ENCODE measurements at places on chromosomes 6 and 20. TPM values are rescaled to one million over a fixed set of nuclear protein-coding genes. Genes with fewer than 3 reads are reported as not detected.

DNA sequence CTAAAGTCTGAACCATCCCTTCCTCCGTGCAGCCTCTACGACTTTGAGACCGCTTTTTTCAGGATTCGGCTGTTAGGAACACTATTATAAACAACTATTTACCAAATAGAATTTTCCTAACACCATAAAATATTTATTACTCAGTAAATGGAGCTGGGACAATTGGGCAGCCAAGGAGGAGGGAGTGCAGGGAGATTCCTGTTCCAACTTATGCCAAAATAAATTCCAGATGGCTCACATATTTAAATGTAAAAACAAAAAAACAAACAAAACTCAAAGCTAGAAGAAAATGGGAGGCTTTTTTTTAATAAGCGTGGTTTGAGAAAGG, 48.1 kb downstream of the TCP11 start:
- DNase-seq = no peak

- DNase-seq = peak; percentile 88
Observed at GRCh38 chr6:149129371-149130077, 188.0 kb upstream of the TAB2 start.

DNA sequence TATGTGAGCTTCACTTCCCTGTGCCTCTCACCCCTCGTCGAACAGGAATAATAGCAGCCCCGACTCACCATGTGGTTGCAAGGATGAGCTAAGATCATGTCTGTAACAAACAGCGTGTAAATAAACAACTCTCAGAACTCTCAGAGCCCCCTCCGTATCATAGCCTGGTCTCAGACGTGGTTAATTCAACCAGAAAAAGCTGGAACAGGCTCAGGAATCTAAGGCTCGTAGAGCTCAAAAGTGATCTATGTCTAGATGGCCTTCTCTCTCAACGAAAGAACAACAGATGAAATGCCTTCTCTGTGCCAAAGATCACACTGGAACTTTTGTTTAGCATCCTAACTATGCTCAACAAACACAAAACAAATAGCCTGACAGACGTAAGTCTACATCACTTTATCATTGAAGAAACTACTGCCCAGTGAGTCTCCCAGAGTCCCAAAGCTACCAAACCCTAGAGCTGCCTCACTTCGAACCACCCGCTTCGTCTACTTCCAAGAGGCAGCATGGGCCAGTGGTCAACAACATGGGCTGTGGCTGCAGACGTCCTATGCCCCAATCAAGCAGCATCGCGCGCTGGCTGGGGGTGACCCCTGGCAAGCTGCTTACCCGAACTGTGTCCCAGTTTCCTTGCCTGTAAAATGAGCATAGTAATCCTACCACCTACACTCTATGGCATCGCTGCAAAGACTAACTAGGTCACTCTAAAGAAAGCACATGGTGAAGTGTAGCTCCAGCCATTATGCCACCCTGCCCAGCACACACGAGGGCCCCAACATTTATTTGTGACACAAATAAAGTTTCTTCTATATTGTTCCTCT, 35.1 kb downstream of the NFATC2 start:
- DNase-seq = no peak

- DNase-seq = peak; percentile 82
Observed at GRCh38 chr6:150254770-150255169, 111.9 kb downstream of the PPP1R14C start.

DNA sequence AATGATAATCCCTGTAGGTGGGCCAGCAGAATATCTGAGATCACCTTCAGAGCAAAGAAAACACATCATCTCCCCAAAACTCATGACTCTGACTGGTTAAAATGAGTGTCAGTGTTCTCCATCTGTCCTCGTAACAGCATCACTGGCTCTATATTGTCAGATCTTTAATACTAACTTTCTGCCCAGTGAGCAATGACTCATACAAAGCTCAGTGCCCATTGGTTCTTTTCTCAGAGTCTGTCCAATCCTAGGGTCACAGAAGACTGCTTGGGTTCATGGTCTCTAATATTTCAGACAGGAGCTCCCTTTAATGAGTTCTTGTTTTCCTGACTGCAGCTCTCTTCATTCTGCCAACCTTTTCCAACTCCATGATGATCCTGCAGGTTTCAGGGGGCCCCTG, 36.4 kb downstream of the HLA-DPB1 start:
- DNase-seq = peak; percentile 72

GRCh38 chr6:89379281-89379680, 26.8 kb upstream of the UBE2J1 start:
- DNase-seq = no peak

DNA sequence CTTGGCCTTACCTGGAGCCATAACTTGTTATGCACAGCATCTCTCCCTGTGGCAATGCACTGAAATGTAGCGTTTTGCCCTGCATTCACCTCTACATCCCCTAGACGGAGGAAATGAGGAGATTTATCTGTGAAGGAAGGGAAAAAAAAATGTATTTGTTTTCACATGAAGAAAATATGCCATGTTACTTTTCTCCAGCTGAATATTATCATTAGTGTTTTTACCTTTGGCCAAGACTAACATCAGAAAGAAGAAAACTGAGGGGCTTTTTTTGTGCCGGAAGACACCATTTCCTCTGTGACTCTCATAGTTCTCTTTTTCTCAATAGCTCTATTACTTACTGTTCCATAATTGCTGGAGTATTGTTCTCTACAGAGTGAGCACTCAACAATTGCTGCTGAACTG, 280.4 kb downstream of the PTPRK start:
- no peak for DNase-seq

DNA sequence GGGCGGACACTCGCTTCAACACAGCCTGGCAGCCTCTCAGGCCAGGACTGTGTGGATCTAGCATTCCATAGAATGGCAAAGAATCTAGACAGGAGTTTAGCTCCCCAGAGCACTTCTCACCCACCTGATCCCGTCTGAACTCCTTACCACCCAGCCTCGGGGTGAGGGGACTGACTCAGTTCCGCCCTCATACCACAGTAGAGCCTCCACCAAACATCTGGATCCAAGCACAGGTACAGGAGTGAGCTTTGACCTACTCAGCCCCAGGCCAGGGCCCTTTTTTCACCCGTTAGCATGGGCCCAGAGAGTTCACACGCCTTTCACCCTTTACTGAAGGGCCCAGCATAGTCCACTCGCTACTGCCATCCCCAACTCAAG, 715 bp downstream of the PSMF1 start:
- DNase-seq = peak; percentile 12

- no peak for DNase-seq
Observed at GRCh38 chr6:149211046-149211571, 106.4 kb upstream of the TAB2 start.

GRCh38 chr6:55957961-55958422, 82.6 kb upstream of the BMP5 start:
- no peak for DNase-seq

DNA sequence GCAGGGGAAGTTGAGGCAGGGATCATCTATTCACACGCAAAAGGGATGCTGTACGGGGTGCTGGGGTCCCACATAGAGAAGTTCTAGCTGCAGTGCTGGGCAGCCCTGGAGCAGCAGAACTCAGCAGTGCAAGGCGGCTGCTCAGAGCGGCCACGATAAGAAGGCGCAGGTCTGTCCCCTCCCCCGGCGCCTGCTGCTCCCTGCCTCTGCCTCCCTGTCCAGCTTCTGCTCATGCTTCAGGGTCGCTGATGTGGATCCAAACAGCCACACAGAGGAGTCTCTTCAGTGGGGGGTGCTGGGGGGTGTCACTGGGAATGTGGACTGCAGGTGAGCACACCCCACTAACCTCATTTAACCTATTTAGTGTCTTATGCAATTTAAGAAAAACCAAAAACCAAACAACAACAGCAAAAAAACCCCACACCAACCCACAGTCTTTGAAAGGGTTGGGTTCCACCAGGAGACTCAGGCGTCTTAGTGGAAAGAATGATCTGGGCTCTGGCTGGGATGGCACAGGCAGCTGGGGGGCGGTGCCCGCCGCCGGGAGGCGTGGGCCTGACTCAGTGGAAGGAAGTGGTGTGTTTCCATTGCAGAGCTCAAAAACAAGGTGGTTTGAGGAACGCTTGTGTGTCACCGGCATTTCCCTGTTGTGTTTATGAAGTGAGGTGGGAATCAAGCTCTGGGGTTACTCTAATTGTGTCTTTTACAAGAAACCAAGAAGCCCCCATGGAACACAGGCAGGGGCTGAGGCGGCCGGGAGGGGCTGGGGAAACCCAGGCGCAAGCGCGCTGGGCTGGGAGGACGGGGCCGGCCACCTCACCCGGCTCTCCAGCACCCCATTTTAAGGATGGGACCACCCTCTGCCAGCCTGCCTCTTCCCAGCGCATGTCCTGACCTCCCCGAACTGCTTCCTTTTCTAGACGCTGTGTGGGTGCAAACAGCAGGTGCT, 55.1 kb downstream of the IRF4 start:
- no peak for DNase-seq

DNA sequence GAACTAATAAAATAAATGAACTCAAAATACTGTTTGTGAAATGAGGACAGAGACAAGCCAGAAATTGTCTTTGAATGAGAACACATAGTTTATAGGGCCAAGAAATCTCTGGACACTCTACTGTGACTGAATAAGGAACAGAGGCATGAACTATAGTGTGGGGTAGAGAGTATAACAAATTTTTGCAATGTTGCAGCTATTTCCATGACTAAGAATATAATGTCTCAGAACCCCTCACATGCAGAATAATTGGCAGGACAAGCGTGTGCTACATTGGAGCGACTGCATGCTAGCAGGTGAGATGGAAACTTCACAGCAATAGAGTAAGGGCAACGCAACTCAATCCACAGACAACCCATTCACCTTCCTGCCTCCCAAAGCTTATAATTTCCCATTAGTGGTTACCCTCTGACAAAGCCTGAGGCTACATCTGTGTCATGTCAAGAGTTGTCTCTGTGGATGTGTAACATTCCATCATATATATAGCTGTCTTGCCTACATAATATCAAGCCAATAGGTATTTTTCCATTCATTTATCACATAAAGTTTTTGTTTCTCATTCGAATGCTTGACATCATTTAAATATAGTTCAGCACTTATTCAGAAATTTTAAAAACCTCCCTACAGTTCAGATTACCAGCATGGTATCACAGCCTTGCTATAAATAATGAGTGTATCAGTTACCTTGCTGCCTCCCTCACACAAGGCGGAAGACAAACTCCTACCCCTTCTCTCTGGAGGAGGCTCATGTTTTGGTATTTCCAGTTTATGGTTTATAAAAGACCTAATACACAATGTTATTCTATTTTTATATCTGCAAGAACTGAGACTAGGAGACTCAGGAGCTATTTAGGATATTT, 47.9 kb upstream of the ECHDC1 start:
- peak; percentile 64 for DNase-seq

- DNase-seq = peak; percentile 31
Observed at GRCh38 chr6:127459231-127459641, at the start of gene KIAA0408. KIAA0408 (minus strand) TSS chr6:127459389; CDS start chr6:127453981, 5,408 bp downstream.

- no peak for DNase-seq
Observed at GRCh38 chr6:130203370-130203769, 19.4 kb downstream of the SAMD3 start.

DNA sequence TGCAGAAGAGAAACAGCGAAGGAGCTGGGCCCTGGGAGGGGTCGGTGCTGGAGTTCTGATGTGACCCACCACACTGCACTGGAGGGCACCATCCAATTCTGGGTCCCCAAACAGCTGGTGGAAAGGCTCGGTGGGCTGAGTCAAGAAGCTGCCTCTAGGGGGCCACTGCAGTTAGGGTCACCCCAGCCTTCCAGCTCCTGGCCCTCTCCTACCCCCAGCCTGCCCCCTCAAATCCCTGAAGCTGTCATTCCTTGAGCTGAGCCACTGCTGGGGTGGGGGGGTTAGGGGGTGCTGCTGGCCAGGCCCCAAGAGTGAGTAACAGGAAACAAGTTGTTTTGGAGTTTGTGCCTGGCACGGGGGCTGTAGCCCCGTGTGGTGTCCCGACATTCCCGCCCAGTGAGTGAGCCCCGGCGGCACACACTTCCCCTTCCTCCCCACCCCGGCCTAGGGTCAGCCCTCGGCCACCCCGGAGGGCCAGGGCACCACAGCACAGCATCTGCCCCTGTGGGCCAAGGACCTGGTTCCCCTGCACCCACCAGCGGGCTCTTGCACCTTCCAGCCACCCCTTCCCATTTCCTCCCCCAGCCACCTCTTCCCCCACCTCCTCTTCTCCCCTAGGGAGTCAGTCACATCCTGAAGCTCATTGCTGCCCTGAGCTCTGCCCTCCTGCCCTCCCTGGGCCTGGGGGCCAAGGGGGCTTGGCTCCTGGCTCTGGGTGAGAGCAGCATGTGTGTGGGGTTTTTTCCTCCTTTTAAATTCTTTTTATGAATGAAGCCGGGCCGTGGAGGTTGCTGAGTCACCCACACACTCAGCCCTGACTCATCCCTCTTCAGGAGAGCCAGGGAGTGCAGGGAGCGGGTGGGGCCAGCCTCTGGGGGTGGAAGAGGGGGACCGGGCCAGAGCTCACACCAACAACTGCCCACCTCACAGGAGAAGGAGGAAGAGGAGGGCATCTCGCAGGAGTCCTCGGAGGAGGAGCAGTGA, 4.6 kb downstream of the SMIM29 start:
- peak; percentile 91 for DNase-seq

GRCh38 chr6:5205877-5206850, 54.6 kb downstream of the LYRM4 start:
- peak; percentile 50 for DNase-seq

DNA sequence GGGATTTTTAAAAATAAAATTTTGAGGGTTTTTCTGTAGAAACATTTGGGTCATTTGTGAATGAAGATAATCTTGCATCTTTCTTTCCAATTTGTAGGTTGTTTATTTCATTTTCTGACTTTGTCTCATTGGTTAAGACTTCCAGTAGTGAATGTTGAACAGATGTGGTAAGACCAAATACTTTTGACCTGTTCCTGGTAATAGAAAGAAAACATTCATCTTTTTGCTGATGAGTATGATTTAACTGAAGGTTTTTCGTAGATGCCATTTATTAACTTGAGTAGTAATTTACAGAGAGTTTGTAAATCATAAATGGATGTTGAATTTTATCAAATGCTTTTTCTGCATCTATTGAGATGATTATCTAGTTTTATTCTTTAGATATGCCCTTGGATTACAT, 416.1 kb upstream of the CITED2 start:
- no peak for DNase-seq

GRCh38 chr20:52270696-52271095, 79.1 kb upstream of the ZFP64 start:
- DNase-seq = no peak

- no peak for DNase-seq
Observed at GRCh38 chr6:134821928-134822864, 127.7 kb downstream of the ALDH8A1 start.

DNA sequence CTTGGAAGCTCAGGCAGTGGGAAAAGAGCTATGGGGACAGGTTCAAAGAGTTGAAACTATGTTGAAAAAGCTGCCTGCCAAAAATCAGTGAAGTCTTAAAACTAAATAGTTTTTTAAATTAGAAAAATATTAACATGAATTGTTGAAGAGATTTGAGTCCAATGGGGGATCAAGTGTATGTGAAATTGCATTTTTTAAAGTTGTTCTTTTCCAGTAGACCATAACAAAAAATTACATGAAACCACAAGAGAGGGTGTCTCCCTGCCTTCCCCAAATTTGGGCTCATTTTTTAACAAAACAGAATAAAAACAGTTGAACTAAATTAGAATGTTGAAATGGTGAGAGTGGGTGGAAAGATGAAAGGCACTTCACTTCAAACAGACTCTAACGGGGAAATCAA, 31.5 kb upstream of the COL10A1 start:
- no peak for DNase-seq

Gene PNPLA1
- total RNA-seq = 0.26 TPM

Gene ADIG
- total RNA-seq = not detected

Gene COX4I2
- not detected for total RNA-seq

Gene ZC2HC1B
- total RNA-seq = not detected

Gene PLEKHG1
- total RNA-seq = 10.5 TPM

Gene XKR7
- not detected for total RNA-seq

Gene PDYN
- total RNA-seq = not detected

Gene TMEM200A
- 0.79 TPM for total RNA-seq

Gene KHDC1L
- total RNA-seq = not detected

Gene TMEM151B
- total RNA-seq = not detected

Gene AVP
- not detected for total RNA-seq
